ENCODE measurements at places on chromosomes 7 and 10.
A peak's percentile ranks its signal among the peaks of the same experiment; 100 is the strongest.

DNA sequence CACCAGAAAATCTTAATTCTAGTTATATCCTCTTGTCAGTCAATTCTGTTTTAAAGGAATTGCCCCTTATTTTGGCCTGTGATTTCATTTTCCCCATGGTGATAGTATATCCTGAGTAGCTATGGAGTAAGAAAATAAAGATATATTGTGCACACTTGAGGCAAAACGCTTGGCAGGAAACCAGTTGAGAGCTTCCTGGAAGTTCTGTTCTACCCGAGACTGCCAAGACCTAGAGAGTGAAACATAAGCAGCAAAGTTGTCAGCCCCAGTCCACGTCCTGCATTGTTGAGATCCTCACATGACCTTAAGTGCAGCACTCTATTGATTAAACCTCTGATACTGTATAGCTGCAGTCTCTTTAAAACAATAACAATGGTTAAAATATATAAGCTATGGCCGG lies 235.2 kb downstream of the CDC14C start:
- DNase-seq = no peak

- no peak for DNase-seq
These were observed 719.5 kb downstream of the XPNPEP1 start for GRCh38 chr10:109203646-109204353.

DNA sequence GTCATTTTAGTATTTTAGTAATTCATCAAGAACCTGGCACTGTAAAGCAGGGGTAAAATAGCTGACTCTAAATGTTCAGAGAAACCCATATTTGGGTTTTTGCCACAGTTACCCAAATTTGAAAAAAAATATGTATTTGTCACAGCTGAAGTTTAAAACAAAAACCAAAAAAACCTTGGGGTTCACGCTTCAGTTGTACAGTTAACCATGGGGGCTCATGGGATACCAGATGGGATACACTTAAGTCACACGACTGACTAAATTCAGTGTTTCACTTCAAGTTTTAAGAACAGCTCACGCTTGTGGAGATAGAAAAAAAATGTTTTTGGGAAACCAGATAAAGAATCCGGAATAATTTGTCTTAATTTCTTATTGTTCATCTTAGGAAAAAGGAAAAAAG lies 2.1 kb downstream of the ARL3 start:
- no peak for DNase-seq

DNA sequence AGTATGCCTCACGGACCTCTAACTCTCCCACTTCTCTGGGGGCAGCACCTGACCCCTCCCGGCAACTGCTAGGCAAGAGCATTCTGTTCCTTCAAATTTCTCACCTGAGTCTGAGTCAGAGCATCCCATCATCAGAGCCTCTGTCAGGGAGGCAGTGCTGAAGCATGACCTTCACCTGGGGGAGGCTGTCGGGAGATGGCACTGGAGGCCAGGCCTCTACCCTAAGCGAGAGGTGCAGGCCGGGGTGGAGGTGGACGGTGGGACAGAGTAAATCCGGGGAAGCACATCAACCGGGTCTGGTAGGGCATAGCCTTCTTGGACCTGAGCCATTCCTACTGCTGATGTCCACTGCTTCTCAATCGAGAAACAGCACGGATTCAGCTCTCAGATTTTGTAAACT lies 90.4 kb downstream of the SPAG6 start:
- DNase-seq = no peak

- no peak for DNase-seq
These were observed 166.0 kb upstream of the ANK3 start for GRCh38 chr10:60555700-60556099.

- DNase-seq = no peak
These were observed 589.4 kb upstream of the MBL2 start for GRCh38 chr10:53361936-53362335.

GRCh38 chr7:120421151-120421651 lies 148.2 kb downstream of the KCND2 start:
- DNase-seq = no peak

GRCh38 chr10:70462349-70462984 lies 16.1 kb upstream of the PALD1 start:
- no peak for DNase-seq

DNA sequence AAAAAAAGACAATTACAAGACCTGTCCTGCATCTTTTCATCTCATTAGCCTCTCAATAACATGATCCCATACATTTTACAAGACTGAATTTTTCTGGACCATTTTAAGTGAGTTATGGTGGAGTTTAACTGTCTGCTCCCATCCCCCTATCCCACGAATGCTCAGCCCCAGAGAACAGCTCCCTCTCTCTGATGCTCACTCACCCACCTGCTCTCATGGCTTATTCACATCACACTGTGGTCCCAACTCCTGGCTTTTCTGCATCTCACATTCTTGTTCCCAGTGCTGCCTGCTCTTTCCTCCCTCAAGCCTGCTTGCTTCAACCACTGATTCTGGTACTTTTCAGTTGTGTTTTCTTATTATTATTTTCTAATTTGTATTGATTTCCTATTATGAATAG lies 20.4 kb upstream of the CCSER2 start:
- no peak for DNase-seq

DNA sequence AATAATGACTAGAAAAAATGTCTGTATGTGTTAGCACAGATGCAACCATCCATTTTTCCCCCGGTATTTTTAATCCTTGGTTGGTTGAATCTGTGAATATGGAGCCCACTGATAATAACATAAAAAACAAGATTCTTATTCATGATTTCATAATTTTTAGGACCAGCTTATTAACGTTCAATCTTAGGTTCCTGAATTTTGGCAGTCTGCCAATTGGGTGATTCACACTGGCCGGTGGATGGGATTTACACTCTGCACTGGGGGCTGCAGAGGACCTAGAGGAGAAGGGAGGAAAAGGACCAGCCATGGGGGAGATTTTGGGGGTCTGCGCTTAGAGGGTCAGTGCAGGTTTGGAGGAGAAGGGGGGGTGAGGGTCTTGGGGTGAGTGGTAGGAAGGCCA lies 327.9 kb downstream of the ACTR3B start:
- no peak for DNase-seq

DNA sequence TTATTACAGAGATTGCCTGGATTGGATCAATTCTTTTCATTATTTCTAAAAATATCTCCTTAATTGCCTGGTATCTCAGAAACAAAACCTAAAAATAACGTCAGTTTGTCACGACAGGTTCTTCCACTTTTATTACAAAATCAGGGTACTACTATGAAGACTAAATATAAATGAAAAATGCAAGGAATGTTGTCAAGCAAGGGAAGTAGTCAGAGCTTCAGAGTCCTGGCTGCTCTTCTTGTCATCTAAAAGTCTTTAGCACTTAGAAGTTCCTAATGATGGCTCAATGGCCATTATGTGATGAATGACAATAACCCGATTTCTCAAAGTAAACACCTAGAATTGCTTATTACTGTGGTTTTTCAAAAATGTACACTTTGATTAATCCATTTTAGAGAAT lies 192.2 kb downstream of the SEMA3A start:
- DNase-seq = no peak

DNA sequence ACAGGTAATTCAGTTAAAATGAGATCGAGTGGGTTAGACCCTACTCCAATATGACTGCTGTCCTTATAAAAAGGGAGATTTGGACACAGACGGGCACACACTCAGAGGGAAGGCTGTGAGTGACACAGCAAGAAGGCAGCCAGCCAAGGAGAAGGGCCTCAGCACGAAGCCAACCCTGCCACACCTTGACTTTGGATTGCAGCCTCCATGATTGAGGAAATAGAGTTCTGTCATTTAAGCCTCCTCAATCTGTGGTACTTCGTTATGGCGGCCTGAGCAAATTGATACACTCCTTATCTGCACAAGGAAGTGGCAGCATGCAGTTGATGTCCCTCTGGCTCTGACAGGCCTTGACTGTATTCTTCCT lies 43.8 kb downstream of the SH2D4B start:
- DNase-seq = no peak

DNA sequence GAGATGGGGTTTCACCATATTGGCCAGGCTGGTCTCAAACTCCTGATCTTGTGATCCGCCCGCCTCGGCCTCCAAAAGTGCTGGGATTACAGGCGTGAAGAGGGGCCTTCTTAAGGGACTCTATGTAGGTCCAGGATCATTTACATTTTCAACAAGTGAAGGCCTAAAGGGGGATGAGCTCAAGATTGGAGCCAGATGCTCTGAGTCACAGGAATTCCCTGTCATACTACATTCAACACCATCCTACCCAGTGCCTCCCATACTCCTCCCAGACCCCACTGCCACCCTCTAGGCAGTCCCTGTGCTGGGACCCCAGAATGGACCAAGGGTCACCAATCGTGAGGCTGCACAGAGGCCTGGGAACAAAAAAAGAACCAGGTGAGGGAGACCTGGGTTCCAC lies 29.9 kb downstream of the CYTH3 start:
- no peak for DNase-seq

DNA sequence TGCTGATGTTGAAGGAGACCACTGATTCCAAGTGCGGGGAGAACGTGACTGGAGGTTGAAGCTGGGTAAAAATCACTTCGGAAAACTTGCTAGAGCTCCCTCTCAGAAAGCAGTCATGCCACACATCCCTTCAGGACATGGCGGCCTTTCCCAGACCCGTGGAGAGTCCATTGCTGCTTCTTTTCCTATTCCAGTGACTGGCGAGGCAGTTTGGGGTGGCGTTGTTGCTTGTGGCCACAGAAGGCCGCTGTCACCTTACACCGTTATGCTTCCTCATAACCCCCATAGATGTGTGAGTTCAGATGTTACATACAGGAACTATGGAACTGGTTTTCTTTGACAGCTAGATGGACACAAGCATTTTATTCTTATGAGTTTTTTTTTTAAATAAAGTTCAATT lies 235.6 kb upstream of the POM121L12 start:
- no peak for DNase-seq

GRCh38 chr7:127252377-127252713 lies 396 bp downstream of the GRM8 start:
- DNase-seq = no peak

DNA sequence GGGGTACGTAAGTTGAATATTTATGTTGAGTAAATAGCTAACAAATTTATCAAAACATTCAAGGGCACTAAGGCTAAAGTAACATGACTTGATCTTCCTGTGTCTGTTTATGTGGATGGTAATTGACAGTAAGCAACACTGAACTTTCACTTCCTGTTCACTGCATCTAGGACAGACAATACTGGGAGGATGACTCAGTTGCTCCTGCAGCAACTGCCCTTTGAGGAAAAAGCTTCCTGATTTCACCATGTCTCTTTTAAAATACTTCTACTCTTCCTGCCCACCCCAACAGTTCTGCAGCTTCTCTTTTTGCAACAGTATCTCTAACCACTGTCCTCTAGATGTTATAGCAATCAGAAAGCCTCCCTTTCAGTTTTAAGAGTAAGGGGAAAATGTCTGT lies 76.6 kb upstream of the HGF start:
- DNase-seq = no peak

DNA sequence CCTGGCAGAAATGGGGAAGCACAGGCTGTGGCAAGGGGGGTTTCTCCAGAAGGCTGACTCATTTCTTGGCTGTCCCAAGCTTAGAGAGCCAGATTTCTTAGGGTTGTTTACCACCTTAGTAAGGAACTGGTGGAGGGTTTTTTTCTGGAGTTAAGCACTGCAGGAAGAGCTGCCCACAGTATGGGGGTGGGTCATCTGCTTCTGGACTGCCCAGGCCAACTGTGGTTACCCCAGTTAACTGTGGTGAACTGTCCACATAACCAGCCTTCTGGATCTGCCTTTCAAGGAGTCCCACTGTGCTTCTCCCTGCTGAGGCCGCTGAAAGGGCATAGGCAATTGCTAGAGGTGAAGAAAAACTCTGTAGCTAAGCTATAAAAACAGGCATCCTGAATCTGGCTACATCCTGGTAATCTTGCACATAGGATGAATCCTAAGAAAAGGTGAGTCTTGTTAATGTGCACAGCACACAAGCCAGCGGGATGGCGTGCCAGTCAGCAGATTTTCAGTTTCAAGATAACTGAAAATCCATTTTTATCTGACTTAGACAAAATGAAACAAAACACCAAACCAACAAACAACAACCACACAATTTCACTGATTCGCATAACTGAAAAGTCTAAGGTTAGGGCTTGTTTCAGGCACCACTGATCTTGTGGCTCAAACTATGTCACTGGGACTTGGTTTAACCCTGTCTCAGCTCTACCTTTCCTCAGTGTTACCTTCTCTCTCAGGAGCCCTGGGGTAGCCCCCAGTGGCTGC lies 21.6 kb upstream of the TSPAN33 start:
- DNase-seq = no peak

- peak; percentile 51 for DNase-seq
These were observed 65.9 kb downstream of the CLIP2 start for GRCh38 chr7:74355091-74355490.

DNA sequence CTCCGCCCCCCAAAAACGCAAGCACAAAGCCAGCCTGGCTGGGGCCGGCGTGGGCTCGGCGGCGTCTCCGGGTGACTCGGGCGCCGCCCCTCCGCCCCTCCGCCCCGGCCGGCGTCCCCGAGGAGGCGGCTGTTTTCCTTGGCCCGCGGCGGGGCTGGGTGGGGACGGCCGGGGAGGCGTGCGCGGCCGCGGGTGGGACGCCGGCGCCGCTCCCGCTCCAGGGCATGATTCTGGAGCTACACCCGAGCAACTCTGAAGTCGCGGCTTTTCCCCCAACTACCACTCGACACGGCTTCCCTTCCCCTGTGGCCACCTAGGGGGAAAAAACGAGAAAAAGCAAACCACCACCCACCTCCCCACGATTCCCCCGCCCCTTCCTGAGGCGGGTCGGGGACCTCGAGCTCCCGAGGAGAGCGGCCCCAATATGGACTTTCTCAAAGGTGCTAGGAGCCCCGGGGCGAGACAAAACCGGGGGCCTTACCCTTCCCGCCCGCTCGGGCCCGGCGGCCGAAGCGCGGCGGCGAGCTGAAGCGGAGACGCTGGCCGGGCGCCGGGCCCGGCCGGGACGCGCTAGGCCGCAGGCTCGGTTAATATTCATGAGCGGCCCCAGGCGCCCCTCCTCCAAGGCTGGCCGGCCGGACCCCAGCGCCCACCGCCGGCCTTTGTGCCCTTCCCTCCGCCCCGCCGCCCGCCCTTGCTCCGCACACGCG lies 856 bp downstream of the ARHGAP21 start:
- no peak for DNase-seq

DNA sequence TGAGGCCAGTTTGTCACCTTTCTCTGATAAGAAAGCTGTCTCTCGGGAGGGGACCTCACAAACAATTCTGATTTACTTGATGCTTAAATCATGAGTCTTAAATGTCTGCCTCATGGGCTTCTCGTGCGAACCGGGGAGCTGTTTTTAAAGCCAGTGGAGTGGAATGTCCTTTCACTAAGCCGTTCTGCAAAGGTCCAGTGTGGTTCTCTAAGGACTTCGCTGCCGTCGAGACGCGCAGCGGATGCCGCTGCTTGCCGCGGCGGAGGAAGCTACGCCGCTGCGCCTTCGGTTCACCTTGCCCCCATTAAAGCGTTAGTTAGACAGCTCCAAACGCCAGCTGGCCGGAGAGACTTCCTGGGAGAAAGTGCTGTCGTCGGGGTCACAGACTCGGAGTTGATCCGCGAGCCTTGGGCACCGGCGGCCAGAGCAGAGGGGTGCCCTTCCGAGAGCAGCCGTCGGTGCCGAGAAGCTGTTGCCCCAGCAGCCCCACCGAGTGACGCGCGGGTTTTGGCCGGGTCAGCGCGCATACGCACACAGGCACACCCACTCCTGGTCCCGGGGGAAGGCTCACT lies 1.3 kb upstream of the HMX3 start:
- no peak for DNase-seq
